ENCODE measurements at places on chromosomes 3 and 15.
A peak's percentile ranks its signal among the peaks of the same experiment; 100 is the strongest.

GRCh38 chr3:107699682-107700081 is 176.9 kb downstream of the BBX start:
- no peak for DNase-seq

- peak; percentile 17 for DNase-seq
Observed at GRCh38 chr15:100727291-100727851, 125.0 kb downstream of the ASB7 start.

DNA sequence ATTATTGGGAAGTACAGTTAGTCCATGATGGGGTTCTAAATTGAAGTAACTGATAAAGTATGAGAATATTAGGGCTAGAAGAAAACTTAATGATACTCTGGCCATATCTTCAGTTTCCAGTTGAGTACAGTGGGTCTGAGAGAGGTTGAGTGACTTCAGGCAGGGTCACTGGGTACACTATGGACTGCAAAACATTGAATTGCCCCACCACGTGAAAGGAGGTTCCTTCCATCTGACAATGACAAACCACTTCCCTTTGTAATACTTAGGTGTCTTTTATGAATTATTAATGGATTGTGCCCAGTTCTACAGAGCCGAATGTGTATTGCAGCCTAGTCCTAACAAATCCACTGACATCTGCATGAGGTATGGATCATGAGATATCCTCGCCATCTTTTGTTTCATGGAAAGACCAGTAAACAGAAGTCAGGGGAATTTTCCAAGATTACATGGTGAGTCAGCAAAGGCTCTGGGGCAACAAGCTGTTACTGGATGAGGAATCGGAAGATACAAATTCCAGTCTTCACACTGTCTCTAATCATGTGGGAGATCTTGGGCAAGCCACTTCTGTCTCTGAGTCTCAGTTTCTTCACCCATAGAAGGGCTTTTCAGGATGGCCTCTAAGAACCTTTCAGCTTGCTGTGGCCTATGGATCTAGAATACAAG is 66.5 kb upstream of the BCL6 start:
- DNase-seq: no peak

DNA sequence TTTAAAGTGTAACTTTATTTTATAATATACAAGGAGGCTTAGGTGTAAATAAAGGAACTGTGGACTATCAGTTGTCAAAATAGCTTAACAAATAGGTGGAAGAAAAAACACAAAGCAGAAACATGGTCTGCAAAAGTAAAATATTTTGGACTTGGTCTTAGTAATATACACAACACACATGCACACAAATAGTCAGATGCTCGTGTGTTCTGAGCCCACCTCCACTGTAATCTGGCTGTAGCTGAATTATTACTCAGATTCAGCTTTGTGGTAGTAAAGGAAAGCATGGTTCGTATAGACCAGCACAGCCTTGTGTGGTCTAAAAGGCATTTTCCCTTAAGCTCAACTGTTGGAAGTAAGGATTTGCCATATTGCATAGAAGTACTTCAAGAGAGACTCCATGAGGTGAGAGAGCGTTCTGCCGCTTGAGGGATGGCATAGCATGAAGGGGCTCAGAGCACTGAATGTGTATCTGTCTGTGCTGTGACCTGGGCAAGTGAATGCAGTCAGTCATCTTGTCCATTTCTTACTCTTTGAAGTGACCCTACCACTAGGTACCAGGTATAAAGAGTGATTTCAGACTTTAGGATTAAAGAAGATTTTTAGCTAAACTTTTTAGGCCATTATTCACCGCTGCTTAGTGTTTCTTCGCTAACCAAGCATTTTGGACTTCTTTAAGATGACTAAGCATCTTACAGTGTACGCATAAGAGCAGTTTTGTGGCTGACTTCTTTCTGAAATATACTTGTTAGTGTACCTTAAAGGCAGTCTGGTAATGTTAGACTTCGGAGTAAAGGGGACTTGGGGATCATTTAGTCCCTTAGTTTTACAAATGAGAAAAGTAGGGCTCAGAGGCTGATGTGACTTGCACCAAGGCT is 15.2 kb downstream of the TPM1 start:
- no peak for DNase-seq

GRCh38 chr3:32457971-32458471 is 44.6 kb downstream of the CMTM6 start:
- no peak for DNase-seq

- DNase-seq: no peak
Observed at GRCh38 chr3:115598216-115598615, 25.1 kb upstream of the GAP43 start.

GRCh38 chr3:183038221-183038620 is 57.9 kb upstream of the DCUN1D1 start:
- DNase-seq: no peak

All from HT-29 (cell line).